ENCODE measurements at places on chromosomes 7 and 10. TPM values are rescaled to one million over a fixed set of nuclear protein-coding genes. Genes with fewer than 3 reads are reported as not detected.

Gene ZWINT
- 27.6 TPM for total RNA-seq

GRCh38 chr10:67550838-67551402 is 145.1 kb downstream of the CTNNA3 start:
- DNase-seq = no peak

GRCh38 chr7:107890493-107890961 is 456 bp upstream of the DLD start:
- no peak for DNase-seq

DNA sequence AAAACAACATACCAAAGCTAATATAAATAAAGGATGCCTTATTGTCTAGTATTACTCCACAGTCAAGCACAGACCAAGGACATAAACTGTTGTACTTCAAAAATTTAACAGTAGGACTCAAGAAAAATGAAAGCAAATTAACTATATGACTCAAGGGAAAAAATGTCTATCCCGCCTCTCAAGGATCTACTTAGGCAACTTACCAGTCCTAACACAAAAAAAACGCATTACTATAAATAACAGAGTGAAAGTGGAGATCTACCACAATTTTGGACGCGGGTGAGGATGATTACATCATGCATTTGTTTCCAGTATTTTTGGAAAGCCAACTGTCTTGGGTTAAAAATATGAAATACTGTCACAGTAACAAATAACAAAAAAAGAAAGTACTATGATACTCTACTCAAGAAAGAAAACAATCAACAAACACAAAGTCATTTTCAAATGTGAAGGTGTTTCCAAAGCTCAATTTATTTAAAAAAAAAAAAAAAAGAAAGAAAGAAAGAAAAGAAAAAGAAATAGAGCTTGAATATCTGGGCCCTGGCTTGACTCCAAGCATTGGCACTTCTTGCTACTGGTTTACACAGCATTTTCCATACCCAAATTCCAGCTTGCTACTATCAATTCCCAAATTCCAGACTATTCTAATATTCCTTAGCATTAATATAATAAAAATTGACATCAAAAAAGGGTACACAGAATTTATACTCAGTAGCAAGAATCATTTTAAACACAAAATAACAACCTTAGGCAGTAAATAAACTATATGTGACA is 99.4 kb downstream of the RSU1 start:
- no peak for DNase-seq

DNA sequence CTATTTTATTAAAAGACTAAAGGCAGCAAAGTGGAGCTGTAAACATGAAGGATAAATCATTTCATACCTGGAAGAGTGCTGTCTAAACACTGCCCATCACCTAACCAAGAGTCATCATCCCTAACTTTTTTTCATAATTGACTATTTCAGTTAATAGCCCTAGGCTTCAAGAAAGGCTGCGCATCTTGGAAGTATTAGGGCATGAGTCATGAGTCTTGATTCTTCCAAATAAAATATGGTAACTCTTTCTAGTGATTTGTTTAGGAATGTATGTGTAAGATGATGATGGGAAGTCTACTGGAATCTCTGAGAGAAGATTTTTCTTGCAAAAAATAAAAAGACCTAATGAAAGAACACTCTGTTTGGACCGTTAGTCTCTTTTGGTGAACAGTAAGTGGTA is 207.7 kb upstream of the AHR start:
- DNase-seq = peak; percentile 6

- DNase-seq = no peak
Observed at GRCh38 chr7:141674702-141675101, 27.3 kb downstream of the DENND11 start.

GRCh38 chr7:264541-265191 is 25.3 kb upstream of the FOXL3 start:
- DNase-seq = no peak
